Camera-type eye (tissue), 1 donor: ENCODE measurements at places on chromosomes 2 and 18. TPM values are rescaled to one million over a fixed set of nuclear protein-coding genes. Genes with fewer than 3 reads are reported as not detected.

The NOL4 gene
- 72.9 TPM for total RNA-seq

The LHCGR gene
- total RNA-seq, result 8.3 TPM

The GALNT5 gene
- total RNA-seq, result 8.3 TPM

The KIAA2012 gene
- not detected for total RNA-seq

The MAP3K19 gene
- 0.11 TPM for total RNA-seq

The DTNA gene
- 46.2 TPM for total RNA-seq

The CCDC85A gene
- 14.0 TPM for total RNA-seq

The KCNG2 gene
- 1.9 TPM for total RNA-seq

The DSC2 gene
- 20.9 TPM for total RNA-seq

The HOXD12 gene
- not detected for total RNA-seq

The ABCG8 gene
- total RNA-seq, result 0.27 TPM

The SS18 gene
- 160 TPM for total RNA-seq

The DSC3 gene
- 18.1 TPM for total RNA-seq

The SMAD7 gene
- total RNA-seq, result 51.5 TPM

The DNAJC5G gene
- total RNA-seq, result not detected

The SLC66A3 gene
- 18.6 TPM for total RNA-seq

The TMEM247 gene
- total RNA-seq, result not detected

The VAMP8 gene
- total RNA-seq, result 8.5 TPM

The CPLX4 gene
- total RNA-seq, result 46.1 TPM

The MARCHF4 gene
- 2.9 TPM for total RNA-seq

The CFAP65 gene
- total RNA-seq, result not detected

The TCF7L1 gene
- total RNA-seq, result 7.4 TPM

The INO80D gene
- 37.1 TPM for total RNA-seq

The IDH1 gene
- 83.5 TPM for total RNA-seq

The SCLY gene
- 17.4 TPM for total RNA-seq

The LINC00305 gene
- not detected for total RNA-seq

The IHH gene
- 3.8 TPM for total RNA-seq

The GPAT2 gene
- 1.3 TPM for total RNA-seq

The COLEC12 gene
- total RNA-seq, result 67.2 TPM
